Stimulated activated CD8-positive, alpha-beta memory T cell treated with anti-CD3 and anti-CD28 coated beads, Interleukin-7, amount 100 ng/mL, for 1 hour (primary cell): ENCODE measurements at places on chromosomes 1 and 21.

DNA sequence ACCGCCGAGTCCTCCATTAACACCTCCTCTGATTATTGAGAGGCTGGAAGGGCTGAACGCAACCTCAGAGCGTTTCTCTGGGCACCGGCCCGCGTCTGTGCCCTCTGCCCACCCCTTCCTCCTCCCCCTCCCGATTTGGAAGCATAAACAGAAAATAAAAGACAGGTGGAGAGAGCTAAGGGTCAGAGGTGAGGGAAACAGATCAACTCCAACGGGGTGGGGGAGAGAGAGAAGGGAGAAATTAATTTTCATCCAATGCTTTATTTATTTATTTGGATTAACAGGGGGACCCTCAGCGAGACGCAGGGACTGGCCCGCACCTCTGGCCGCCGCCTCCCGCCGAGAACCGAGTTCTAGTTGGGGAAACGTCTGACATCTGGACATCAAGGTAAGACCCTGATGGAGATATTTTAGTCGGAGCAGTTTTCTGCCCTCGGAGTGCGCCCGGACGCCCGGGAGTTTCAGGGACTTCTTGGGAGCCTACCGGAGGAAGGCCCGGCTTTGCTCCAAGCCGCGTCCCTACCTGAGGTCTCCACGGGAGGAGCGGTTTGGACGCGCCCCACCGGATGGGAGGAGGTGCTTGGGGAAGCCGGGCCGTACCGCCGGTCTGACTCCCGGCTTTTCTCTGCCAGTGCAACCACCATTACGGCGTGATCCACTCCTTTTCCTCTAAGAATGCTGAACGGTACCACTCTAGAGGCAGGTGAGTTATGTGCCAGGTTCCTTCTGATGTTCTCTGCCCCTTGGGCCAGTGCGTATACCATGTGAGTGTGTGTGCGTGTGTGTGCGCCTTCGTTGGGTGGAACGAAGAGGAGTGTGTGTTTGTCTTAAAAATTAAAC, 5.1 kb upstream of the LHX9 start:
- no peak for DNase-seq

DNA sequence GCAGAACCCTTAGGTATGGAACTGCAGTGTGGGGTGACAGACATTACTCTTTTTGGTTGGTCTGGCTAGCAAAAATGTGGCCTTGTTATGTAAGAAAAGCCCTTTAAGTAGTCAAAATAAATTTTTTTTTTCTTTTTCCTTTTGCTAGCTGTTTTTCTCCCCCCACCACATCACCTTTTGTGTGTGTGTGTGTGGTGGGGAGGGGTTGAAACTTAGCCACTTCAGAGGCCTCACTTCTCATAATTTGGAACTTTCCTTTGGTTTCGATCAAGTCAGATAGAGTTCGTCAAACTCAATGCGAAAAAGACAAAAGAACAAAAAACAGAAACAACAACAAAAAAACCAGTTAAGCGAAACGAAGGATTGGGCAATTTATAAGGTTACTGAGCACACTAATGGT, 1.9 kb upstream of the PRMT2 start:
- DNase-seq: no peak

GRCh38 chr21:28699596-28700259, 292.9 kb downstream of the LTN1 start:
- DNase-seq: no peak

DNA sequence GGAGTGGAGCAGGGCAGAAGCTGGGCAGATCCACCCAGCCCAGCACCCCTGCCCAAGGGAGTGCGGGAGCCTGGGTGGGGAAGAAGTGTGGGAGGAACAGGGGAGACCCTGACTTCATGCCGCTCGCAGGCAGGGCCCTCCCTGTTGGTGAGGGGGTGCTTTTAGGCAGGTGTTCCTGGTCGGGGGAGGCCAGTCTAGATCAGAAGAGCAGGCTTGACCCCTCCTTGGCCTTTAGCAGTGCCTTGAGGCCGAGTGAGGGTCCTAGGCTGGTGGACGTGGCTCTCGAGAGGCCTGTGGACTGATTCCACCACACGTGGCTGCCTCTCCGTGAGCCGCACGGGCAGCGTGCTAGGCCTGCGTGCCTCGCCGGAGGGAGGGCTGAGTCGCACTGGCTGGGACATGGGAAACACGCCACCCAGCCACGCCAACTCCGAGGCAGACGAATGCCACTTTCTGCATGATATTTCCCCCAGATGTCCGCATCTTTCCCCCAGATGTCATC, 19.4 kb upstream of the COL18A1 start:
- DNase-seq: no peak

GRCh38 chr1:184843732-184844495, 89.3 kb upstream of the EDEM3 start:
- peak; percentile 45 for DNase-seq

- no peak for DNase-seq
Observed at GRCh38 chr1:85379203-85380136, 85.5 kb downstream of the DDAH1 start.
